Activated CD4-positive, alpha-beta T cell treated with anti-CD3 and anti-CD28 coated beads for 24 hours (primary cell): ENCODE measurements at places on chromosomes 2 and 18.

DNA sequence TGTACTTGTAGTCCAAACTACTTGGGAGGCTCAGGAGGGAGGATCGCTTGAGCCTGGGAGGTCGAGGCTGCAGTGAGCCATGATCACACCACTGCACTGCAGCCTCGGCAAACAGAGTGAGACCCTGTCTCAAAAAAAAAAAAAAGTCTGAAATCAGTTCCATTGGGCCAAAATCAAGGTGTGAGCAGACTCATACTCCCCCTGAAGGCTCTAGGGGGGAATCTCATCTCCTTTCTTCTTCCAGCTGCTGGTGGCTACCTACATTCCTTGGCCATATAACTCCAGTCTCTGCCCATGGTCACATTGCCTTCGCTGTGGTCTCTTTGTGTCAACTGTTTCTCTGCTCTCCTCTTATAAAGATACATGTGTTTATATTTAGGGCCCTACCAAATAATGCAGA, 234.0 kb downstream of the LRRTM1 start:
- no peak for DNase-seq

DNA sequence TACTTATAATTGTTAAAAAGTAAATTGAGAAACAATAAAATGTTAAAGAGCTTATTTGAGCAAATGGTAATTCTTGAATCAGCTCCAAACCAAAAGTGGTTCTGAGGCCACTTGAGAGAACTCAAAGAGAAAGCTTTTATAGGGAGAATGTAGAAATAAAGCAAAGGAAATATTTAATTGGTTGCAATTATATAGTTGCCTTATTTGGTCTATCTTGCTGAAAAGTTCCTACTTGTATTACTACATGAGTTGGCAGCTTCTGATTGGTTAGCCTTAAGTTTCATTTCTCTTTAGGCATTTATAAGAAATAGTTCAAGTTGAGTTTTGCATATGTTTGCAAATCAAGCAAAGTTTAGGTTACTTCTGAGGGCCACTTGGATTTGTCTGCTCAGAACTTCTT, 38.1 kb downstream of the SCN2A start:
- DNase-seq, result no peak

DNA sequence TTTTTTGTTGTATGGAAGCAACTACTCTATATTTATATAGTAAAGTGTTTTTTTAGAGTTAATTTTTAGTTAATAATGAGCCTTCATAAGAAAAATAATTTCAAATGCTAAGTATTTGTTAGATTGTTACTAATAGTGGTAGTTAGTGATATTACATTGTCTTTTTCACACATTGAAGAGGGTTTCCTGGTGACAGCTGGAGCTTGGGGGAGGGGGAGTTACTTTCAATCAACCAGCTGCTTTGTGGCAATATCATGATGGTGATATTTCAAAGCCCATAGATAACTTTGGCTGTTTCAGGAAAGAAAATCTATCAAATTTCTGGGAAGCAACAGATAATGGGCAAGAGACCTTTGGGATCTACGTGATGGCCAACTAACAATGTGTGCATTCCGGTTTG, 4.1 kb downstream of the RHBDD1 start:
- DNase-seq, result no peak

GRCh38 chr2:38149531-38149930, 73.6 kb upstream of the CYP1B1 start:
- DNase-seq, result no peak

- no peak for DNase-seq
Observed at GRCh38 chr2:143835481-143835880, 684.4 kb downstream of the ZEB2 start.

- no peak for DNase-seq
Observed at GRCh38 chr2:22855081-22855480, 529.9 kb upstream of the KLHL29 start.

GRCh38 chr2:17752246-17752645, 1.4 kb downstream of the SMC6 start:
- no peak for DNase-seq

DNA sequence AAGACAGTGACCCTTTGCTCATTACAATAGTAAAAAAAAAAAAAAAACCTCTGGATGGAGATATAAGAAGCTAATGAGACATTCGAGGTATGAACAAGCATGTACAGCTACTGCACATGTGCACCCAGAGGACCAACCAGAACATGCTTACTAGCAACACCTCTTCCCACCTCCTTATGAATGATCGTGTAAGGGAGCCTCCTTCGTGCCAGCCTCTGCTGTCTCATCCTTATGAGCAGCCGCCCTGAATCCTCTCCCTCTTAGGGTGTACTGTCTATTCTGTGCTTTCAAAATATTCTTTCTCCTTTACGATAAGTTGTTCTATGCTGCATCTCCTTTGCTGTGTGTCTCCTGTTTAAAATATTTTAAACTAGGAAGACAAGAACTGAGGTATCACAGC, 91.4 kb upstream of the ACSL3 start:
- DNase-seq, result no peak

- no peak for DNase-seq
Observed at GRCh38 chr2:96913398-96914202, 43.7 kb upstream of the SEMA4C start.

DNA sequence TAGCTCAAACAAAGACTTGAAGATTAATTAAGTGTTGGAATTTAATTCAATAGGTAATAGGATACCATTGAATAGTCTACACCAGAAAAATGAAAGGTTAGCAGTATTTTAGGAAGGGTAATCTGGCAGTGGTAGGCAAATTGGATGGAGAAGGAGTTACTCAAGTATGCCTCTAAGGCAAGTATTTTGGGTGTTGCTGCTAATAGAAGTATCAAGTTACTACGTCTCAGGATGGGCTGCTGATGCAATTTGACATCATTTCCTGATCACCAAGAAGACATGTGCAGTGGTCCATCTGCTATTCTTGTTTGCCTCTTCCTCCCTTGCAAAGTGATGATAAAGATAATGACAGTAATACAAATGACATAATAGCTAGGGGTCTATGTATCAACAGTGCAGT, 485.3 kb downstream of the TGIF1 start:
- DNase-seq, result no peak

DNA sequence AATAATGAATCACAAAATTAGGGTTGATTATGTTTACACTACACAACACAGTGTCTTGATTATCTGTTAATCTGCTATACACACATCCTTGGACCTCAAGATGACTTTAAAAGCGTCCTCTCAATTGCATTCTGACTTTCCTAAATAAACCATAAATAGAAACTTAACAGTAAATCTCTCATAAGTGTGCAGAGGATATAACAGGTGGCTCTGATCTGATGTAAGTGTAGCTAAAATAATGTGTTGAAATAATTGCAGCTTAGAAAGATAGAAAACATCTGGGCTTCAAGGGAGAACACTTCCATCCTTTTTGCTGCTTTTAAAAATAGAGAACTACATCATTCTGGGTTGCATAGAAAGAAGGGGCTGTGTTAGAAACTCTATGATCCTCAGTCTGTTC, 78.4 kb upstream of the EFEMP1 start:
- DNase-seq, result no peak

- DNase-seq, result no peak
Observed at GRCh38 chr2:232023426-232023825, 61.9 kb downstream of the DIS3L2 start.

DNA sequence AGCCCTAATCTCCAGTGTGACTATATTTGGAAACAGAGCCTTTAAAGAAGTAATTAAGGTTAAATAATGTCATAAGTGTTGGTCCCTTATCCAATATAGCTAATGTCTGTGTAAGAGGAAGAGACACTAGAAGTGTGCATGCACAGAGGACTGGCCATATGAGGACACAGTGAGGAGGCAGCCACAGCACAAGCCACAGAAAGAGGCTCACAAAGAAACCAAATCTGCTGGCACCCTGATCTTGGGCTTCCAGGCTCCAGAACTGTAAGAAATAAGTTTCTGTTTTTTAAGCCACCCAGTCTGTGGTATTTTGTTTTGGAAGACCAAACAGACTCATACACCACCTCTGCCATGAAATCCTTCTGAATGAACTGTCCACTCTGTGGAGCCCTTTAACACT, 186.4 kb upstream of the SLC39A10 start:
- DNase-seq, result no peak

GRCh38 chr2:45268631-45269030, 259.4 kb upstream of the SIX2 start:
- DNase-seq, result no peak

- DNase-seq, result no peak
Observed at GRCh38 chr2:23625726-23626125, 240.7 kb downstream of the KLHL29 start.

DNA sequence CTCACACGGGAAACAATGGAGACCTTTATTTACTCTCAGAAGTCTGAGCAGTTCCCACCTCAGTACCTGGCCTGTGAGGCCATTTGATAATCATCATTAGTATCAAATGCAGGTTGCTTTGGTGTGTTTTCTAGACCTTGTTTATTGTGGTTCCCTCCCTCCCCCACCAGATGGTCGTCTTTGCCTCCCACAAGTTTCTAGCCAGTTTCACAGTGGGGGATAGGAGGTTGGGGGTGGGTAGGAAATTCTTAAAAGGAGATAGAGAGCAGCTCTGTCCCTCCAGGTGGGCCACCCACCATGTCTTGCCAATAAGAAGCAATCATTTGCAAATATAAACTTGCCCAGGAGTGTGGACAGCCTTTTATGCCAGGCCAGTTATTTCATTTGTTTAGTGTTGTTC, 31.3 kb downstream of the SETBP1 start:
- DNase-seq, result no peak

- peak; percentile 46 for DNase-seq
Observed at GRCh38 chr2:226215902-226216503, 583.6 kb downstream of the IRS1 start.

- no peak for DNase-seq
Observed at GRCh38 chr2:23387221-23387550, 2.2 kb downstream of the KLHL29 start.

DNA sequence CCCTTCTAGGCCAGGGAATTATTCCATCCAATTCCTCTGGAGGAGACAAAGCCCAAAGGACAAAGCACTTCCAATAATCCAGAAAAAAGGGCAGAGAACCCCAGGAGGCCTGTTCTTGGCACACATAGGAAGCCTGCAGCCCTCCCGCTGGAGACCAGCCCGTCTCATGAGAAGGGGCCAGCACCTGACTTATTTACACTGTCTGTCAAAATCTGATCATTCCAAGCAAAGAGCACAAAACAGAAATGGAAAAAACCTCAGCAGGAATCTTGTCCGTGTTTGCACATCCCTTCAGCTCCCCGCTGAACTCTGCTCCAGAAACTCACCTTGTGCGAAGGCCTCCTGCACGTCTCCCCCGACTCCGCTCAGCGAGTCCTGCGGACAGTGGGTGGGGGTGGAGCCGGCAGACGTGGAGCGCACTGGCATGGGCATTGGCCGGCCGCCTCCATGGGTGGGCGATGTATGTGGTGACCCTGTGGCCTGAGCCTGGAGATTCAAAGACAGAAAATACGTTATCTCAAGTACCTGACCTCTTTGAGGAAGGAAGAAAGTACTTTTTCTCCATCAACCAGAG, 46.2 kb upstream of the DNMT3A start:
- DNase-seq, result no peak

DNA sequence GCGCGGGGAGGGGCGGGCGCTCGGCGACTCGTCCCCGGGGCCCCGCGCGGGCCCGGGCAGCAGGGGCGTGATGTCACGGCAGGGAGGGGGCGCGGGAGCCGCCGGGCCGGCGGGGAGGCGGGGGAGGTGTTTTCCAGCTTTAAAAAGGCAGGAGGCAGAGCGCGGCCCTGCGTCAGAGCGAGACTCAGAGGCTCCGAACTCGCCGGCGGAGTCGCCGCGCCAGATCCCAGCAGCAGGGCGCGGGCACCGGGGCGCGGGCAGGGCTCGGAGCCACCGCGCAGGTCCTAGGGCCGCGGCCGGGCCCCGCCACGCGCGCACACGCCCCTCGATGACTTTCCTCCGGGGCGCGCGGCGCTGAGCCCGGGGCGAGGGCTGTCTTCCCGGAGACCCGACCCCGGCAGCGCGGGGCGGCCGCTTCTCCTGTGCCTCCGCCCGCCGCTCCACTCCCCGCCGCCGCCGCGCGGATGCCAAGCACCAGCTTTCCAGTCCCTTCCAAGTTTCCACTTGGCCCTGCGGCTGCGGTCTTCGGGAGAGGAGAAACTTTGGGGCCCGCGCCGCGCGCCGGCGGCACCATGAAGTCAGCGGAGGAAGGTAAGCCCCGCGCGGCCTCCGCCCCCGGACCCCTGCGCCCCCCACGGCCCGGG, at the start of gene NFATC1:
TSS of gene NFATC1 (plus strand) at position 170 of the 644 bp plus-strand sequence. CDS start at position 465, 295 bp downstream.
- peak; percentile 79 for DNase-seq

DNA sequence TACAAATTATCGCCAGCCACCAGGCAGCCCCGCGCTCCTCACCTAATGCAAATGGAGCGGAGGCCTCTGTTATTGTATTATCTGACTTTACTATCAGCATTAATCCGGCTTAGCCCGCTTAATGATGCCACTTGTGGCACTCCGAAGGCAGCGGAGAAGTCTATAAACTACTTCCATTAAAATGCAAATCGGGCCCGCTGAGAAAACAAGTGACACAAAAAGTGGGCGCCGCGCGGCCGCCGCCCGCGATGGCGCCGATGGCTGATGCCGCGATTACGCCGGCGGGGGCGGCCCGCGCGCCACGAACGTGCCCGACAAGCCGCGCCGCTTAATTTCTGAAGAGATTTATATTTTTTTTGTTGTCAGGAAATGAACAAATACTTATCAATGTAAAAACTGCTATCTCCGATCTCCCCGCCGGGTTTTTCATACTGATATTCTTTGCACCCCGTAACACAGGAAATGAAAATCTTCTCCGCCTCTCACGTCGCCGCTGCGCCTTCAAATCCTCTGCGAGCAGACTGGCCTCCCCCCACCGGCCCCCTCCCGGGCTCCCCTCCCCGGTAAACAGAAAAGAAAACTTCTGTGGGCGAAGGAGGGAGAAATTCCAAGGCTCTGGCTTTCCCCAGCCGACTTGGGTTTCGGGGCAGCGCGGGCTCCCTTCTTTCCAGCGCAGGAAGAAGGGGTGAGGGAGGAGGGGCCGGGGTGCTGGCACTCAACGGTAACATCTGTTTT, 221.8 kb downstream of the INSIG2 start:
- peak; percentile 39 for DNase-seq

- DNase-seq, result no peak
Observed at GRCh38 chr2:69253611-69254301, 133.3 kb downstream of the GFPT1 start.

GRCh38 chr2:68059784-68060525, 2.8 kb downstream of the C1D start:
- DNase-seq, result no peak

- DNase-seq, result no peak
Observed at GRCh38 chr2:6443061-6443823, 422.5 kb downstream of the CMPK2 start.

- no peak for DNase-seq
Observed at GRCh38 chr2:14454202-14454601, 178.3 kb upstream of the LRATD1 start.

GRCh38 chr2:121555008-121555407, 24.3 kb downstream of the RNU4ATAC start:
- DNase-seq, result no peak

- DNase-seq, result no peak
Observed at GRCh38 chr18:63440881-63441280, 18.6 kb upstream of the VPS4B start.

GRCh38 chr2:70242552-70242951, 5.9 kb downstream of the TIA1 start:
- no peak for DNase-seq

GRCh38 chr2:225017713-225018112, 24.6 kb downstream of the DOCK10 start:
- DNase-seq, result no peak
